ENCODE measurements at places on chromosomes 2 and 18. TPM values are rescaled to one million over a fixed set of nuclear protein-coding genes. Genes with fewer than 3 reads are reported as not detected.

DNA sequence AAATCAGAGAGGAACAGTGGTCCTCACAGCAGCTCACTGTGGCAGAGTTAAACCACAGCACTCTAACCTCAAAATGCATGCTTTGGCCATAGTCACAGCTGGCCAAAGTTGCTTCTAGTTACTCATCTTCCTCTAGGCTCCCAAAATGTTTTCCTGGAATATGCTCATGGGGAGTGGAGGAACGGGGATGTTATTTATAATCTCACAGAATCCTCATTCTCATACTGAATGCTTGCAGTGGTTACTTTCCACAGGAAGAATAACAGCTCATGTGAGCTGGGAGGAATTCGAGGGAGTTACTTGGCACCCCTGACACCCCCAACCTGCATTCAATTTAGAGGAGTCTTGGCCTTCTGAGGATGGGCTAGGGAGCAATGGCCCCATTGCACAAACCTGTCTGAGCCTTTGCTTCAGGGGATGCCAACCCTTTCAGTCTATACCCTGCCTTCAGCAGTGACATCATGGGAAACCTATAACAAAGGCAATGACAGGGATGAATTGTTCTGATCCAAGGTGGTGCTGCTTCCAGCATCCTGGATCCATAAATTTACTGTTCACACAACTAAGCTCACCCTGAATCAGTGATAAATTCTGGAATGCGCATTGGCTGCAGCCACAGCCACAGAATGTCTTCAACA lies 22.4 kb upstream of the CCBE1 start:
- H3K36me3 ChIP-seq: no peaks in the 10 kb centered on the region
- no peak overlapping the region for H3K4me3 ChIP-seq
- H3K27me3 ChIP-seq: no peaks in the 10 kb centered on the region
- DNase-seq: no peak
- no peaks in the 10 kb centered on the region for H3K4me1 ChIP-seq

DNA sequence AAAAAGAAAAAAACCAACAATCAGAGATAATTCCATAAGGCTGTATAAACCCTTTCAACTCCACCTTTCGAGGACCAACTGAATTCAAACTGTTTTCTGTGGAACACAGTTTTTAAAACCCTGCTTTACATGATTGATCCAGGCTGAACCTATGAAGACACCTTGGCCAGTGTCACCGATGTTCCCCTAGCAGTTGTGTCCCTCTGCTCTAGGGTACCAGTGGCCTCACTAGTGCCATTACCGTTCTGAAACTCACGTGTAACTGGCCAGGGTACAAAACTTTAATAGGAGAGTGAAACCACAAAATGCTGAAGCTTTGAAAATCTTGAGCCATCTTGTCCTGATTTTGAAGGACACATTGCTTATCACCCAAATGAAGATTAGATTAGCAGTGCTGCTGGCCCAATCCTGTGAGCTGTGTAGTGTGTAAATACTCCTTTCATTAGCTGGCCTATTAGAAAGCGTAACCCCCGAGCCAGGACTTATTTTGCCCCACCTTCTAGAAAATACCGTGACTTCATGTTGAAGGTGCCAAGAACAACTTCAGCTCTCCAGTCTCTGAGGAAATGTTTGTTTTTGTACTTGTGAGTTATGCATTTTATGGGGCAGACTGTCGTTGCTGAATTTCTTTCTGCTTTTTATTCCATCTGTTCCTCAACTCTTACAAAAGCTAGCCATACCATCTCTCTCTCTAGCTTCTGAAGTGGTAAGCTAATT lies 147.8 kb upstream of the MAP3K20 start:
- H3K27me3 ChIP-seq: no peaks in the 10 kb centered on the region
- no peaks in the 10 kb centered on the region for H3K4me1 ChIP-seq
- DNase-seq: peak; percentile 69

GRCh38 chr2:25339211-25339674 lies 2.5 kb downstream of the DNMT3A start:
- no peaks in the 10 kb centered on the region for H3K27me3 ChIP-seq
- peaks cover 68% of the 10 kb centered on the region for H3K4me1 ChIP-seq
- DNase-seq: peak; percentile 75
- H3K27ac ChIP-seq: peak overlapping the region; percentile 92

GRCh38 chr18:63905361-63905760 lies 2.4 kb upstream of the SERPINB10 start:
- DNase-seq: no peak
- H3K27ac ChIP-seq: no peak overlapping the region
- H3K4me1 ChIP-seq: no peaks in the 10 kb centered on the region
- H3K27me3 ChIP-seq: no peaks in the 10 kb centered on the region

GRCh38 chr2:119474371-119475224 lies 42.9 kb downstream of the TMEM37 start:
- H3K4me1 ChIP-seq: peaks cover 5% of the 10 kb centered on the region
- no peak overlapping the region for H3K4me3 ChIP-seq
- H3K27ac ChIP-seq: no peak overlapping the region
- peak; percentile 42 for DNase-seq
- H3K36me3 ChIP-seq: no peaks in the 10 kb centered on the region
- no peaks in the 10 kb centered on the region for H3K27me3 ChIP-seq

DNA sequence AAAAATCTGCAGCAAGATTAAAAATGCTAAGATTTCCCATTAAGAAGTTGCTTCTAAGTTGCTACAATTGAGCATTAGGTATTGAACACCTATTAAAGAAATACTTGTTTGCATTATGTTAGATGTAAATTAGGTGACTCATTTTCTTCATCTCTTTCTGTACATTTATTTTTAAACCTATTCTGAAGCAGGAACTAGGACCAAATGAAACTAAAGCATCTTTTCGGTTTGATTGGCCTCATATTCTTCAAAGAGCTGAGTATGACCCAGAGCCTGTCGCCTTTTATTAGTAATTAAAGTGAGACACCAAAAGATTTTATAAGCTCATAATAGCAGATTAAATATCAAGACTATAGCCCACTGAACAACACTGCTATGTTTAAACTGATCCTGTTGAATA lies 83.4 kb upstream of the ZEB2 start:
- no peak overlapping the region for H3K4me3 ChIP-seq
- H3K27me3 ChIP-seq: no peaks in the 10 kb centered on the region
- H3K36me3 ChIP-seq: no peaks in the 10 kb centered on the region
- H3K4me1 ChIP-seq: no peaks in the 10 kb centered on the region
- DNase-seq: no peak

DNA sequence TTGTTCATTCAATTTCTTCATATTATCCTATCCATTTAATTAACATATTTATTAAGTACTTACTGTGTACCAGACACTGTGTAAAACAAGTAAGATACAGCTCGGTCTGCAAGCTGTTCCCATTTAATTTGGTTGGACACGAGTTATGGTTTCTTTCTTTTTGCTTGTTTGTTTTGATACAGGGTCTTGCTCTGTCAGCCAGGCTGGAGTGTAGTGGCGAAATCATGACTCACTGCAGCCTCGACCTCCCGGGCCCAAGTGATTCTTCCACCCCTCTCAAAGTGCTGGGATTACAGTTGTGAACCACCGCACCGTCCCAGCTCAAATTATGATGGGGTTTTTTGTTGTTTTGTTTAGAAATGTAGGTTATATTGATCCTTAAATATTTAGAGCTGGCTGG lies 9.0 kb downstream of the CYBRD1 start:
- peak; percentile 70 for DNase-seq
- H3K4me3 ChIP-seq: no peak overlapping the region
- no peak overlapping the region for H3K27ac ChIP-seq

DNA sequence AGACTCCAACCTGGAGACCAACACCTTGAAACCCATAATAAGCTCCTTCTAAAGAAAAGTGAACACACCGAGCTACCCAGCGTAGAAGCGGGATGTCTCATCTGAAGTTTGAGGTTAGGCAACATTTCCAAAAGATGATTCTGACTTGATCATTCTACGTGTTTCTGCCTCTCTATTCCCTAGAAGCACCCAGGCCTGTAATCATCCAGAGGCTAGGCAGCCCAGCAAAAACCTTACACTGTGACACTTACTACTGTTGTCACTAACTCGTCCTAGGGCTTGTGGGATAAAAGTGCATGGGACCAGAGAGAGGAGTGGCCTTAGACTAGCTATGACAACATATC lies 1.4 kb downstream of the ZBTB14 start:
- H3K4me3 ChIP-seq: peak overlapping the region; percentile 93
- peak overlapping the region; percentile 96 for H3K27ac ChIP-seq
- no peak for DNase-seq
- H3K4me1 ChIP-seq: no peaks in the 10 kb centered on the region
- peaks cover 20% of the 10 kb centered on the region for H3K36me3 ChIP-seq

GRCh38 chr2:179622635-179623300 lies 238.6 kb downstream of the ZNF385B start:
- H3K36me3 ChIP-seq: no peaks in the 10 kb centered on the region
- no peak overlapping the region for H3K27ac ChIP-seq
- H3K4me1 ChIP-seq: peaks cover 13% of the 10 kb centered on the region
- no peaks in the 10 kb centered on the region for H3K27me3 ChIP-seq
- DNase-seq: no peak

- H3K36me3 ChIP-seq: no peaks in the 10 kb centered on the region
- H3K4me3 ChIP-seq: no peak overlapping the region
- H3K27ac ChIP-seq: no peak overlapping the region
- no peaks in the 10 kb centered on the region for H3K4me1 ChIP-seq
Measured at GRCh38 chr2:165164201-165164600, 39.6 kb downstream of the SCN3A start.

DNA sequence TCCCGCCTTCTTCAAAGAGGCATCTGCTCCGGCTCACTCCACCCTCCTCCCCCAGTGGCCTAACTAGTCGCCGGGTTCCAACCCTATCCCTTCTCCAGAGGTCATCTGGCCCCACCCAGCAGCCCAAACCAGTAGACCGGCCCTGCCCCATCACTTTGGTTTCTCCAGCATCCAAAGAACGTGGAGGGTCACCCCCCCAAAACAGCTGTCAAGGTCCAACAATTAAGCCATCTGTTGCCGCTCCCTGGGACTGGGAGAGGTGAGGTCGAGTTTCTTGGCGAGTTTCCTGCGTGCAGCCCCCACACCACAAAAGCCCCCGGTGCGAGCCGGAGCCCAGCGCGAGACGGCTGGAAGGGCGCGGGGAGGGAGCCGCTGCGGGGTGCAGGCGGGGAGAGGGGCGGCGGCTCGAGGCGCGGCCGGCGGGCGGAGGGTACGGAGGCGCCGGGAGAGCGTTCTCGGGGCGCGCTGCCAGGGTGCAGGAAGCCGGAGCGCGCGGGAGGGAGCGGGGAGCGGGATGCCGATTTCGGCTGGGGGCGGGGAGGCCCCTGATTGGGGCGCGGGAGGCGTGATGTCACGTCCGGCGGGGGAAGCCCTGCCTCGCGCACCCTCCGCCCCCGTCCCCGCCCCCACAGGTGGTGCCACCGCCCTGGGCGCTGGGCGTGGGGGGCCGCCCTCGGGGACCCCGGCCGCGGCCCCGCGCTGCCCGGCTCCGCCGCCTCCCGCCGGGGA lies 571 bp upstream of the GPC1 start:
- H3K27me3 ChIP-seq: no peaks in the 10 kb centered on the region
- DNase-seq: peak; percentile 98
- H3K4me1 ChIP-seq: peaks cover 44% of the 10 kb centered on the region

GRCh38 chr18:63155910-63156773 lies 163.4 kb downstream of the BCL2 start:
- no peaks in the 10 kb centered on the region for H3K27me3 ChIP-seq
- no peak for DNase-seq
- H3K4me3 ChIP-seq: no peak overlapping the region
- H3K27ac ChIP-seq: no peak overlapping the region
- no peaks in the 10 kb centered on the region for H3K36me3 ChIP-seq

GRCh38 chr18:10420561-10421352 lies 33.7 kb upstream of the APCDD1 start:
- DNase-seq: no peak
- H3K4me1 ChIP-seq: no peaks in the 10 kb centered on the region
- no peaks in the 10 kb centered on the region for H3K27me3 ChIP-seq
- H3K27ac ChIP-seq: no peak overlapping the region
- H3K36me3 ChIP-seq: no peaks in the 10 kb centered on the region

DNA sequence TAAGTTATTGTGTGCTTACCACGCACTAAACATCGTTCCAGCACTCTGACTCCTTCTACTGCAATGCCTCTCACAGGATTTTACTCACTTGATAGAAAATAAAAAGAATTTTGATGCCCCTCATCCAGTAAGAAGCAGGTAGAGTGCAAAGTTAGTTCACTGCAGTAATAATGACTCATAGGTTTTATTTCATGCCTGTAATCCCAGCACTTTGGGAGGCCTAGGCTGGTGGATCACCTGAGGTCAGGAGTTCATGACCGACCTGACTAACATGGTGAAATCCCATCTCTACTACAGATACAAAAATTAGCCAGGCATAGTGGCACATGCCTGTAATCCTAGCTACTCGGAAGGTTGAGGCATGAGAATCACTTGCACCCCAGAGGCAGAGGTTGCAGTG lies 190.6 kb downstream of the RAD51AP2 start:
- H3K36me3 ChIP-seq: no peaks in the 10 kb centered on the region
- H3K27ac ChIP-seq: no peak overlapping the region
- no peaks in the 10 kb centered on the region for H3K27me3 ChIP-seq
- no peak for DNase-seq

- no peaks in the 10 kb centered on the region for H3K27me3 ChIP-seq
- no peak overlapping the region for H3K27ac ChIP-seq
- DNase-seq: no peak
- H3K4me1 ChIP-seq: no peaks in the 10 kb centered on the region
- no peak overlapping the region for H3K4me3 ChIP-seq
Measured at GRCh38 chr2:219951099-219951498, 323.7 kb downstream of the SLC4A3 start.

- DNase-seq: no peak
- H3K4me1 ChIP-seq: peaks cover 17% of the 10 kb centered on the region
Measured at GRCh38 chr2:28616396-28616999, 120.6 kb downstream of the PLB1 start.

Gene KIF1A
- 6.7 TPM for total RNA-seq

Gene SEMA4F
- 5.5 TPM for total RNA-seq

Gene MYL12A
- 183 TPM for total RNA-seq

Gene SNX17
- total RNA-seq: 102 TPM

Gene GCG
- not detected for total RNA-seq

Gene KCTD1
- total RNA-seq: 13.6 TPM

Gene PTGR3
- total RNA-seq: 25.2 TPM

Gene RBMS1
- 69.2 TPM for total RNA-seq

Gene D2HGDH
- 12.0 TPM for total RNA-seq

Gene PID1
- 67.4 TPM for total RNA-seq

Gene CYTIP
- 3.5 TPM for total RNA-seq

Gene NRP2
- total RNA-seq: 348 TPM
